ENCODE measurements at places on chromosomes 4 and X.

DNA sequence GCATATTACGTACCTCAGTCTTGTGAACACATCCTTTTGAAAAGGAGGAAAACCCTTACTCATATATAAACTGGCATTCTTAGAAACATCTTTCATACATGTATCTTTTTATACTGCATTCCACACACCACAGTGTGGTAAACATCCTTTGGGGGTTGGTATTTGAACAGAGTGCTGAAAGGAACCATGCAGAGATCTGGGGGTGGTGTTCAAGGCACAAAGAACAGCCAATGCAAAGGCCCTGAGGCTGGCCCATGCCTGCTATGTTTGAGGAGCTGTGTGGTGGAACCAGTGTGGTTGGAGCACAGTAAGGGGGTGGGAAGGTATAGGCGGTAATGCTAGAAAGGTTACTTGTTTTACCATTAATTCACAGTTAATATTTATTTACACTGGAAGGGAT is 2.0 kb downstream of the ELK1 start:
- DNase-seq, result no peak

DNA sequence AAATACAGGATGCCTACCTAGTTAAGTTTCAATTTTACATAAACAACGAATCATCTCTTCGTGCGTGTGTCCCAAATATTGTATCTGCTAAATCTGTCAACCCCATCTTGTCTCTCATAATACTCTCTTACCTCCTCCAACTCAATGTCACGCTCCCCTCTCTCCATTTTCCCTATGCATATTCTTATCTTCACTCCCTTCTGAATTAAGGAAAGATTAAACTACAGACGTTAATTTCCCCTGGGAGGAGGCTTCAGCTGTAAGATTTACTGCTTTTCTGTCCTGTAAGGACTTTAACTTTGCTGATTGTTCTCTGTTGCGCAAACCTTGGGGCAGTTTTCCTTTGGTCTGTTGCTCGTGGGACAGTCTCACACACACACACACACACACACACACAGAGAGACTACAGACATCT is 455 bp upstream of the ABCB7 start:
- no peak for DNase-seq

DNA sequence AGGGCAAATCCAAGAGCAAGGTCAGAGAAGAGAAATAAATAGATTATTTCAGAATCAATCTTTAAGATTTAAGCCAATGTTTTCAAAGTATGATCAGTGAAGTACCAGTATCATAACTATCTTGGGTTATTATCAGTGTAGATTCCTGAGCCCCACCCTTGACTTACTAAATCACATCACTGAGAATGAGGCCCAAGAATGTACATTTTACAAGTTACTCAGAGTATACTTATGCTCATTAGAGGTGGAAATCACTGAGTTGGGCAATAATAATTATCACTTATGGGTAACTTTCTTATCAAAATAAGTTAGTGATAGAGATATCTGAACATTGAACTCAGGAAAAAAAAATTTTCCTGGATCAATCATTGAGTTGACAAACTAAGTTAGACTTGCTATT is 121.6 kb upstream of the NOCT start:
- DNase-seq, result no peak

DNA sequence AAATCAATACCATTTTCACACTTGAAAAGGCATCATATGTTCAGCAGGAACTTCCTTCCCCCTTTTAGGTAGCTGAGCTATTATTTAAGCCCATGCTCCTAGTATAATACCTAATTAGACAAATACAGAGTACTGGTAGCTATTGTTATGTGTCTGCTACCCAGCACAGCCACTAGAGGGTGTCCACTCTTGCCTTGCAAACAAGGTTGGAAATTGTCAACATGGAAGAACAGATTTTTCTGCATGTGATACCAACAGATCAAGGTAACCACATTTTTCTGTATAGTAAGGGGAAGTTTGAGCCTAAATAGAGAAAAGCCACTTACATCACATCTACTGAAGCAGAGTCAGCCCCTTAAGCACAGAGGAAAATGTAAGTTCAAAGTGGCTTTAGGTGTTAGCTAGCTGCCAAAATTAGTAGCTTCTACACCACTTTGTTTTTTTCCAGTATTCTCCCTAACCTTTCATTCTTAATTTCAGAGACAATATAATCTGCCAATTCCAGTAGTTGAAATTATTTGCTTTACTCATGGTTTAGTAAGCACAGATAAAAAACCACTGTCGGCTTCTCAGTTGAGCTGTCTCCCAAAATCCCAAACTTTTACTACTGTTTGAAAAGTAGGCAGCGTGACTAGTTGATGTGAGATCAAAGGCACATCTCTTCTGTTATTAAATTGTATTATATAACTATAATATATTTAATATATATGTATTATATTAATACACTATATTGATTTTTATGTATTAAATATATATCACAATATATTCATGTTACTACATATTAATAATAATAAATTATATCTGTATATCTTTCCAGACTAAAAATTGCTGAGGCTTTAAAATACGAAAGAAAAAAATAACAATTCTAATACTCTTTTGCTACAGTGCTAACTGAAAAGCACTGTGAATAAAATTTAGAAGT is 38.2 kb downstream of the EDNRA start:
- no peak for DNase-seq

DNA sequence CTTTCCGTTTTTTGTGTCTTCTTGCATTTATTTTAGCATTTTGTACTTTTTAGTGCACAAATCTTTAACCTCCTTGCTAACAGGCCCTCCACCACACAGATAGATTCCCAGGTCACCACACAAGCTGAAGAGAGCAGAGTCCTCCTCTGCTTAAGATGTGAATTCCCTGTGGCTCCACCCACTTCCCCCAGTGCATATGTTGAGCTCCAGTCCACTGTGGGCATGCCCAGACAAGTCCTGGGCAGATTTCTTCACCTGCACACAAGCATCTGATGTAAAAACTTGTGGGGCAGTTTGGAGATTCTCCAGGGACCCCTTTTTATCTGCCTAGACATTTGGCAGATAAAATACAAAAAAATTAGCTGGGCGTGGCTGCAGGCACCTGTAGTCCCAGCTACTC is 19.8 kb upstream of the PASD1 start:
- no peak for DNase-seq

DNA sequence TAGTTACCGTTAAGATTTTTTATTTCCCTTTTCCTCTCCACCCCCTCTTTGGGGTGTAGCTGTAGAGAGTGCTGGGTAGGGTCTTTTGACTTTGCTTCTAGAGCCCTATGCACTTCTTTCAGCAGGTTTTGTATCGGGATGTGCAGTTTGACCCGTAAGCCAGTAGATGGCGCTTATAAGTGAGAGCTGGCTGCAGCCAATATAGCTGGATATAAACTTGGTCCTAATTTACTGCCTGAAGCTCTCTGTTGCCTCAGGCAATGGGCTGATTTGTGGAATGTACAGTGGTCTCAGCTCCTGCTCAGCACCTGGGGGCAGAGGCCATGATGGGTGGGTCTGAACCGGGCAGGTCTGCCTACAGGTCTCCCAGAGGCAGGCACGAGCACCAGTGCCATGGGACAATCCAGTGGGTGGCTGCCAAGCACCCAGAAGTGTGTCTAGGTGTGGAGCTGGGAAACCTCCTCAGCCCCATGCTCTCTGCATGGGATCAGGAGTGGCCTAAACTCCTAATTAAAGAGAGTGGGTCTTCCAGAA is 146.5 kb downstream of the SPANXN1 start:
- no peak for DNase-seq

- no peak for DNase-seq
Measured at GRCh38 chr4:150477869-150478268, 104.1 kb upstream of the MAB21L2 start.

GRCh38 chr4:31089815-31090214 is 369.6 kb downstream of the PCDH7 start:
- no peak for DNase-seq

DNA sequence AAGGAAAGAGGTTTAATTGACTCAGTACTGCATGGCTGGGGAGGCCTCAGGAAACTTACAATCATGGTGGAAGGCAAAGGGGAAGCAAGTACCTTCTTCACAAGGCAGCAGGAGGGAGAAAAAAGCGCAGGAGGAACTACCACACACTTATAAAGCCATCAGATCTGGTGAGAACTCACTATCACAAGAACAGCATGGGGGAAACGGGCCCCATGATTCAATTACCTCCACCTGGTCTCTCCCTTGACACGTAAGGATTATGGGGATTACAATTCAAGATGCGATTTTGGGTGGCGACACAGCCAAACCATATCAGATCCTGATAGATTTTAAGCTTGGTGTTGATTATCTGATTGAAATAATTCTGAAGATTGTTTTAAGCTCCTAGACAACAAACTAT is 218.7 kb downstream of the CBR4 start:
- no peak for DNase-seq
